ENCODE measurements at places on chromosomes 7 and 10.
A peak's percentile ranks its signal among the peaks of the same experiment; 100 is the strongest.

DNA sequence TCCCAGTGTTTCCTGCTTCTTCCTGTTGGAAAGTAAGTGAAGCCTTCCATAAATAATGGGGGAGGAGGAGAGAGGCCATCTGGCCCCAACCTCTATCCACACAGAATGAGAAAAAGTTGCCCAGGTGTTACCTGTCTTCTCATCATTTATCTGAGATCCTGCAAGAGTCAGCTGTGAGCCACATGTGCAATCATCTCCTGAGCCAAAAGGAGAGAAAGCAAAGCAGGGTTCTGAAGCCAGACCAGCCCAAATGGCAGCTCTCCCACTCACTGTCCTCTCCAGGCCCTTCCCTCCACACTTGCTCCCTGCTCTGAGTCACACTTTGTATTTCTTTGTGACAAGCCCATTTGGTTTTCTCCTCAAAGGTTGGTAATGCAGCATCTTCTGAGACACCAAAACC lies 65.9 kb downstream of the FAM204A start:
- no peak for DNase-seq

- DNase-seq, result no peak
These were observed 32.2 kb downstream of the SPOCK2 start for GRCh38 chr10:72056113-72056512.

DNA sequence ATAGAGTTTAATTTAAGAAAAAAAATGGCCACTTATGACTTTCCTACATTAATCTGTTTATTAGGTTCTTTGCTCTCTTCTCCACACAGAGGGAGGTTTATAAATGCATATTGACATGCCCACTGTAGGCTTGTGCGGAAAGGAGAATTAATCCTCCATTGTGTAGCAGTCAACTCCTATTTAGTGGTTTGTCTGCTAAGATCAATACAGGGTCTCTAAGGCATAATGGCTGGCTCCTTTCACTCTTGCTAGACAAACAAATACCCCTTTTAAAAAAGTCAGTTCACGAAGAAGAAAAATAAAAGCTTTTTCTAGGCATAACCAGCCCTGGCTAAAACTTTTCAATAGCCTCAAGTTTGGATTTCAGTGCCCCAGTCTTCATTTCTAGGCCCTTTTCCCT lies 141.6 kb downstream of the TSPAN12 start:
- no peak for DNase-seq

DNA sequence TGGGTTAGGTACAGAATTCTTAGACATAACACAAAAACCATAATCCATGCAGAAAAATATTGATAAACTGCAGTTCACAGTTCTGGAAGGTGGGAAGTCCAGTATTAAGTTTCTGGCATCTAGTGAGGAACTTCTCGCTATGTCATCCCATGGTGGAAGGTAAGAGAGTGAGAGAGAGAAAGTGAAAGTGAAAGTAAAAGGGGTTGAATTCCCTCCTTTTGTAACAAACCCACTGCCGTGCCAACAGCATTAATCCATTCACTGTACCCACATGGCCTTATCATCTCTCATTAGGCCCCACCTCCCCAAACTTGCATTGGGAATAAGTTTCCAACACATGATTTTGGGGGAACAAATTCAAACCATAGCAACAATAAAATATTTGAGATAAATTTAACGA lies 17.1 kb downstream of the ZNF485 start:
- no peak for DNase-seq

GRCh38 chr10:1093696-1094095 lies 37.5 kb downstream of the WDR37 start:
- no peak for DNase-seq

- DNase-seq, result no peak
These were observed 103.7 kb upstream of the TMEM72 start for GRCh38 chr10:44807451-44807850.

- no peak for DNase-seq
These were observed 562.9 kb upstream of the NRP1 start for GRCh38 chr10:33897291-33897752.

- no peak for DNase-seq
These were observed 33.5 kb upstream of the VPS41 start for GRCh38 chr7:38942431-38943051.

DNA sequence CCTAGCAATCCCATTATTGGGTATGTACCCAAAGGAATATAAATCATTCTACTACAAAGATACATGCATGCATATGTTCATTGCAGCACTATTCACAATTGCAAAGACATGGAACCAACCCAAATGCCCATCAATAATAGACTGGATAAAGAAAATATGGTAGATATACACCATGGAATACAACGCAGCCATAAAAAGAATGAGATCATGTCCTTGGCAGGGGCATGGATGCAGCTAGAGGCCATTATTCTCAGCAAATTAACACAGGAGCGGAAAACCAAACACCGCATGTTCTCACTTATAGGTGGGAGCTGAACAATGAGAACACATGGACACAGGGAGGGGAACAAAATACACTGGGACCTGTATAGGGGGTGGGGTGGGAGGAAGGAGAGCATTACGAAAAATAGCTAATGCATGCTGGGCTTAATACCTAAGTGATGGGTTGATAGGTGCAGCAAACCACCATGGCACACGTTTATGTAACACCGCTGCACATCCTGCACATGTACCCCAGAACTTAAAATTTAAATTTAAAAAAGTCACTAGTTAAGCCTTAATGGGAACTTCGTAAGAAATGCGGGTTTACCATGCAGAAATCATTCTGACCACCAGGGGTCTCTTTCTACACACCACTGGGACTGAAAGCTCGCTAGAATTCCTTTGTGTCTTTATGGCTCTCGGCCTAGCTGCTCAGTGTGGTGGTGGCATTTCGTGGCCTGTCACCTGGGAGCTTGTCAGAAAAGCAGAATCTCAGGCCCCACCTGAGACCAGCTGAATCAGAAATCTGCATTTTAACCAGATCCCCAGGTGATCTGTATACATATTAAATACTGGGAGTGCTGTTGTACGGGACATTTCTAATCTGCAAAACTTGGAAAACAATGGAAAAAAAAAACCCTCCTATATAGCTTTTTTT lies 9.5 kb downstream of the ANKRD1 start:
- DNase-seq, result peak; percentile 2

DNA sequence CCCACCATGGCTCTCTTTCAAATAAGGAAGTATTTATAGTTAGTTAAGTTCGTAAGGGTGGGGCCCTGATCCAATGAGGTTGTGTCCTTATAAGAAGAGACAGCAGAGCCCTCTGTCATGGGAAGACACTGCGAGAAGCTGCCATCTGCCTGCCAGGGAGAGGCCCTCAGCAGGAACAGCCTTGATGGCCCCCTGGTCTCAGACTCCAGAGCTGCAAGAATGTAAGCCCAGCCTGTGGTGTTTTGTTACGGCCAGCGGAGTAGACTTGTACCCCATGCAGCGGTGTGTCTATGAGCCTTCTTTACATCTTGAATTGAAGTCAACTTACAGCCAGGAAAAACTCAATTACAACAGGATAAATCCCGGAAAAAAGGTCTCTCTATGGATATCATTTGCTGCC lies 14.3 kb upstream of the LARP4B start:
- no peak for DNase-seq

DNA sequence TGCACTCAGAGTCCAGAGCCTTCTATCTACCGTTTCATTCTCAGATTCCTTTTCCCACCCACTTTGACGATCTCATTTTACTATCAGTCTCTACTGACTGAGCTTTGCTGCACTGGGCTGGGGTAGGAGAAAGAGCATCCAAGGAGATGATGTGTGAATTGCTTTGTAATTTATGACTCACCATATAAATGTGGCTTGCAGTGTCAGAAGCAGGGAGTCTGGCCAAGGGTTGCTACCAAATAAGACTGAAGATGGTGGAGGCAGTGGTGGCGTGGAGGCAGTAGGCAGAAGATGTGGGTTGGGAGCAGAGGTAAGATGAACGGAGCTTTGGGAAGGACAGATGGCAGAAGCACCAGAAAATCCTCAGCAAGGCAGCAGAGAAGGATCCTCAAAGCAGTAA lies 73.3 kb upstream of the AGK start:
- DNase-seq, result no peak

DNA sequence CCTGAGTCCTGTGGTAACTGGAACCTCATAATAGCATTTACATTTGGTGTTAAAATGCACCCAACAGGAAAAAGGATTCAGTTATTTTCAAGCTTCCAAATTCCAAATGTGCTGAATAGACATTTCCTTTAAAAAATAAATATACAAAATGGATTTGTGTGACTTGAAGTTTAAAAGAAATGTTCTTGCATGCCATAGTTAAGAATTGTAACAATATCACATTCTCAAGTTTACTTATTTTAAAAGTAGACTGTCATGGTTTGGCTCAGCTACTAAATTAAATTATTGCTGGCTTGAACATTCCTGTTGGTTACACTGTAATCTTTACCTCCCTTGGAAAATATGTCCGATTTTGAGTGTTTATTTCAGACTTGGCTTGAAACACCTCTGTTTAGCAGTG lies 31.5 kb downstream of the BICC1 start:
- DNase-seq, result no peak

DNA sequence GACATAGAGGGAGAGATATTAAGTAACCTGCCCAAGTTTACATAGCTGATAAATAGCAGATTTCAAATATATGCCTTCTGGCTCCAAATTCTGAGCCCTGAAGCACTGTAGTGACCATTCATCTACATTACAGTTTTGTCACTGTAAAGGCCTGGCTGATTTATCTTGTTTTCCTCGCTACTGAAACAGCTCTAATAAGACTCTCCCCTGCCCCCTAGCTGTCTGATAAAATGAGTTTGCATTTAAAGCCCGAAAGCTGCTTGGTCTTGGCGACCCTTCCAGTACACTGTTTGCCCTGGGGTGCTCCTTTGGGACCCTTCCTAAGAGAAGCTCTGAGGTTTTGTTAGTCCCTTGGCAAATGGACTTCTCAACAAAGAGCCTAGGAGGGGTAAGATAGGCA lies 59.7 kb upstream of the RAB11FIP2 start:
- DNase-seq, result no peak

GRCh38 chr7:40527723-40528122 lies 392.9 kb downstream of the SUGCT start:
- no peak for DNase-seq

- no peak for DNase-seq
These were observed 1.3 kb downstream of the REPIN1 start for GRCh38 chr7:150369748-150370501.

DNA sequence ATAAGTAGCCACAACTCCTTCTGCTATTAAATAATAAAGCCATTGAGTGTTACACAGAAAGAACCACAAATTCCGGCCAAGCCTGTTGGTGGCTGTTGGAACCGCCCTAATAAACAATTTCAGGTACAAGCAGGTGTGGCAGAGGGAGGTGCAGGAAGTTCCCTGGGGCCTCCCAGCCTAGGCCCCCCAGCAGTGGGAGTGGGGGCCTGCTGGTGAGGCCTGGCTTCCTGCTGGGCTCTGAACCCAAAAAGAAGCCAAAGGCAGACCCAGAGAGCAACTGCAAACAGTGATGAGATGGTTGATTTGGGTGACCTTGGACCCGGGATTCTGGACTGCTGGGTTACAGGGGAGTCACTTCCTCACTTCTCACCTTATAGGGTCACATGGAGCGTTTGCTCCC lies 21.0 kb upstream of the LMTK2 start:
- no peak for DNase-seq

DNA sequence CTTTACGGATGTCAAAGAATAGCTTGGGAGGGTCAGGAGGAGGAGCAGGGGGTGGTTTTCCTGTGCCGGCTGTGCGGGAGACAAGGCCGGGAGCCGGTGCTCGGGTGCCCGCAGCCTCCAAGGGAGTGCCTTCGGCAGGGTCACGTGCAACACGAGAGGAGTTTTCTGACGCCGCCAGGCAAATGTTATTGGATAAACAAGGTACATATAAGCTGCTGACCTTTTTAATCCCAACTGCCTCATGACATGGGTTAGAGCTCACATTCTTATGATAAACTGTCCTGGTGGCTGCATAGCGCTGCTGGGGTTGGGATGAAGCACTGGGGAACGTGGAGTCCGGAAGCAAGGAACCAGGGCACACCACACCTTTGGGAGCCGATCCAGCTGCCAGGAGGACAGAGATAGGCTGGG lies 124.8 kb upstream of the PDLIM1 start:
- no peak for DNase-seq

DNA sequence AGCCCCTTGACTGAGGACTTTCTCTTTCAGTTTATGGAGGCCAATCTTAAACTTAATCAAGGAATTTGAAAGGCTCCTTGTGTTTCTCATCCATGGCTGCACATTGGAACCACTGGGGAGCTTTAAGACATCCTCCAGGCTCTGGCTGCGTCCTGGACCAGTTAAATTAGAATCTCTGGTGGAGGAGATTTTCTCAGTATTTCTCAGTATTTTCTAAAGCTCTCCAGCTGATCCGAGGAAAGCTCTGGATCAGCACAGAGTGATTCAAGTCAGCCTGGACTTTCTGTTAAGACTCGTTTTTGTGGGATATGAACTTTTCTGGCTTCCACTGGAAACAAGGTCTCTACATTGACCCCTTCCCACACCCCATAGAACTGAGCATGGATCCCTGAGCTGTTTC lies 249.8 kb downstream of the STK31 start:
- DNase-seq, result no peak

DNA sequence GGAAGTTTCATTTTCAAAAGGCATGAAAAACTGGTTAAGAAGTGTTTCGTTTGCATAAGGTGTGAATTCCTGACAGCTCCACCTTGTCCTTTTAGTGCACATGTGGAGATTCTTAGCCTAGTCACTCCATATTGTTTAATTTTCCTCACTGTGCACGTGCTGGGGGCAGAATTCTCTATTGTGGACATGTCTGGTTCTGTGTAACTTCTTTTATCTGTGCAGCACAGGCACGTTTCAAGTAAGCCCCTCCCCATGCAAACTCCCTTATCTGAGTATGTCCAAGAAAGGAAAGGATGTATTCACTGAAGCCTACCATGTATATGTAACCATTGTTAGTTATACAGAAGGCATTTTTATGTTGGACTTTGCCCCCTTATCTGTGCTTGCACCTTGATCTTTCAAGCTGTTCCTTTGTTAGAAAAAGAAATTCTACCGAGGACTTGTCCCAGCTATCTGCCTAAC lies 1346.3 kb downstream of the REEP3 start:
- no peak for DNase-seq

DNA sequence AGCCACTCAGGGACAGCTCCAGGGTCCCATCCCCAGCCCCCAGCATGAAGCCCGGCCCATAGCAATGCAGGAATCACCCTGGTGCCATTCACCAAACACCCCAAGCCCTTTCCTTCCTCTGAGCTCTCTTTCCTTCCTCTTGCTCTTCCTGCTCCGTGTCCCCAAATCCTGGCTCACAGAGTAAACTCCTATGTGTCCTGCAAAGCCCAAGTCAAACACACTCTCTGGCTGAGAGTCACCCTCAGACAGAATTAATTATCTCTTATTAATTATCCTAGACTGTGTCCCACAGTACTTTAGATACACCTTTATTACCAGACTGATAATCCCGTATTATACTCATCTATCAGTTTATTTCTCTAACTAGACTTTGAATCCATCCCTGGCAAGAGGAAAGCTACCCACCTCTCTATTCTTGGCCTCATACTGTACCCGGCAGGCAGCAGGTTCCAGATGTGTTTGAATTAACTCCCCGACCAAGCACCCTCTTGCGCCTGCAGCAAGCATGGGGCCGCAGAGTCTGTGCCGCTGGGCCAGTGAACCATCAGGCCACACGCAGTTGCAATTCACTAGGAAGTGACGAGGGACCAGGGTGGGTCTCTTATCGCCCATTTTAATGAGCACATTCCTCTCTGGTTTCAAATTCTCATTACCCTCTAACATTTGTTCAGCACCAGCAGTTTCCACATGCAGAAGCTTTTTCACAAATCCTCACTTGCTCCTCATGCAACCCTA lies 86.7 kb downstream of the PRKAG2 start:
- no peak for DNase-seq

- no peak for DNase-seq
These were observed 45.0 kb upstream of the AGBL3 start for GRCh38 chr7:134941185-134941900.

GRCh38 chr10:9175200-9175599 lies 1120.7 kb downstream of the GATA3 start:
- no peak for DNase-seq
